NCI-H1930 (cell line): ENCODE measurements at places on chromosomes 1 and 21.

DNA sequence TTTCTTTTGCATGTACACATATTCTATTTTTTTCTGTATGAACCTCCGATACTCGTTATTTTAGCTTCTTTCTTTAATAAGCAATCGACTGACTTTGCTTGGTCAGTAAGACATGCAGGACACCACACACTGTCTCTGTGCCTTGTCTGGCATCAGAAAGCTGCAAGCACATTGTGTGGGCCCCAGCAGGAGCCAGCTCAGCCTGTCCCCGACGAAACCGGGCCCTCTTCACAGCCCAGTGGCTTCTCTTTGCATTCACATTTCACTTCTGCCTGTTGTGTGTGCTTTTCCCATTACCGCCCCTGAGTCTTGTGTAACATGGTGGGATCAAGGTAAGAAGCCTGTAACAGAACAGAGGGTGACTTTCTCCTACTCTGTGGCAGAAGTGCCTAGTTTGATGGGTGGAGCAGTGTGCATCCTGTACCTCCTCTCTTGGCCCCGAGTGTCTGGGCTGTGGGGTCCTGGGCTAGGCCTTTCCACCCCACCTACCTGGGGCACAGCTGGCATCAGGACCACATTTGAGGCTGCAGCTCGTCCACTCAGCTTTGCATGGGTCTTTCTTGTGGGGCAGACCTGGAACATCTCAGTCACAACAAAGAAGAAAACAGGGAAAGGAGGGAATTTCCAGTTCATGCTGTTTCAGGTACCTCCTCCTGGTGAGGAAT is 118.9 kb upstream of the COL6A1 start:
- no peak for DNase-seq

GRCh38 chr1:94599095-94599813 is 57.7 kb upstream of the F3 start:
- DNase-seq = no peak

- DNase-seq = no peak
Observed at GRCh38 chr1:115283681-115284146, 54.3 kb downstream of the NGF start.

GRCh38 chr1:183838221-183838620 is 33.3 kb downstream of the RGL1 start:
- DNase-seq = no peak

DNA sequence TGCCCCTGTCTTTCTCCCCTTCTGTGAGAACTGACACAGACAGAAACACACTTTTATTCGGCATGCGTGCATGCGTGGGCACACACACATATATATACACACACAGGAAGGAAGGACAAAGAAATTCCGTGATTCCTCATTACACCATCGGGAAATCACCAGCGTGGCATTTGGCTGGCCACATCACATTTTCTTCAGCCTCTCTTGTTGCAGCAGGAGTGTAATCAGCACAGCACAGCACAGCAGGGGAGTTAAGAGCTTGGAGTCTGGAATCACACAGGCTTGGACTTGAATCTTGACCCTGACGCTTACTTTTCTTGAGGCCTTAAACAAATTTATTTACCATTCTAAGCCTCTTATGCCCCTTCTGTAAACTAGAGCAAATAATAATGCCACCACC is 45.3 kb upstream of the EPHA8 start:
- DNase-seq = no peak

GRCh38 chr21:40383951-40384350 is 463.0 kb downstream of the DSCAM start:
- DNase-seq = no peak

DNA sequence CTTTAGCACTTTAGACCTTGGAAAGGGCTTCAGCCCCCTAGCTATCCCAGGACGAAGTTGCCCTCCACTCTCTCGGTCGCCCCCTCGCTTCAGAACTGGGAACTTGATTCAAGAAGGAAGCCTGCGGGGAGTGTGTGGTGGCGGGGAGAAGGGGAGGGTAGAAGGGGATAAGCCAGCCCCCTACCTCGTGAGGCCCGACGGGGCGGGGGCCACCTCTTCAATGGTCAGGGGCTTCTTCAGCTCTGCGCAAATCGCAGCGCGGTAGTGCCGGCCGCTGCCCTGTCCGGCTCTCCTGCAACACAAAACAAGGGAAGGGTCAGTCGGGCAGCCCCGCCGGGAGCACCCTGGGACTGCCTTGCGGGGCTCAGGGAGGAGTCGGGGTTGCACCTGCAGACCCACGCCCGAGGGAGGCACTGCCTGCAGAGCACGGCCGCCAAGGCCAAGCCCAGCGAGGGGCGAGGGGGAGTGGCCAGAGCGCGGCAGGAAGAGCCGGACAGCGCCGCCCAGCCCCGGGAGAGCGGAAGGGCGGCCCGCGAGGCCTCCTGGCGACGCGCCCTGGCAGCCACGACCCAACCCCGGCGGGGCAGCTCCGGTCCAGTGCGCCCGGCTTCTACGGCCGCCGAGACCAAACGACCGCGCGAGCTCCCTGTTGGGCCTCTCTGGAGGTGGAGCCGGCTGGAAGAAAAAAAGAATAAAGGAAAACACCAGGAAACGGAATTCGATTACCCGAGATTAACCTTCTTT is 56.2 kb upstream of the RASAL2 start:
- no peak for DNase-seq

GRCh38 chr1:166808952-166809351 is 30.3 kb upstream of the POGK start:
- no peak for DNase-seq

GRCh38 chr21:39467746-39468145 is 16.0 kb downstream of the SH3BGR start:
- no peak for DNase-seq

DNA sequence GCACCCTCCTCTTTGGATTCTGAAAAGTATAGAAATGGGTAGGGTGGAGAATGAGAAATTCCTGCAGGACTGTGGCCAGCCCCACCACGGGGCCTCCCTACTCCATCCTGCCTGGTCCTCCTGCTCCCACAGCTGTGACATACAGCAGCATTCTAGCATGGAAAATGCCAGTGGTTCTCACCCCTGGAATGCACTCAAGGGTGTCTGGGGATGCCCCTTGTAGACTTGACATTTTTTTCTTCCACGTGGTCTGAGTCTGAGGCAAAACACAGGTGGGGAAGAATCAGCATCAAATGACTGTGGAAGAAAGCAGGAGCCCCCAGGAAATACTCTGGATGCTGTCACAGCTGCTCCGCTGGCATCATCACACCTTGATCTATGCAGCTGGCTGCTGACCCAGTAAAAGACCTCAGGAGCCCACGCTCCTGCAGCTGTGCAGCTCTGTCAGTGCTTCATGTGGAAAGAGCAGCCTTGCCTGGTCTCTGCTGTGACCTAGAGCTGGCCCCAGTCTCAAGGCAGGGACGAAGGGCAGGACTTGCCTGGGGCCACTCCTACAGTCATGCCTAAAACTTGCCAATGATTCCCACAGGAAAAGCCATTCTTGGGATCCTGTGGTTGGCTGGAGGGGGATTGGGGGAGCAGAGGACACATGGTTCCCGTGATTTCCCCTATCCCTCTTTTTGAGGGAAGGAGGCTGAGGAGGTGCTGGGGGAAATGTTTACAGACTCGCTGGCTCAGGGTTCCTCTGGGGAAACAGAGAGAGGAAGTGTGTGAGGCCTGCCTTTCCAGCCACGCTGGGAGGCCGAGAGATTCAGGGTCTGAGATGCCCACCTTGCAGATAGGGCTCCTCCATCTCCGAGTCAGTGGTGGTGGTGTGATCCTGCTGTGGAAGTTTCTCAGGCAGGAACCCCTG is 10.8 kb upstream of the A3GALT2 start:
- no peak for DNase-seq

GRCh38 chr21:30240661-30241060 is 24.8 kb upstream of the CLDN8 start:
- no peak for DNase-seq

GRCh38 chr21:27519361-27519760 is 552.5 kb upstream of the ADAMTS5 start:
- no peak for DNase-seq

DNA sequence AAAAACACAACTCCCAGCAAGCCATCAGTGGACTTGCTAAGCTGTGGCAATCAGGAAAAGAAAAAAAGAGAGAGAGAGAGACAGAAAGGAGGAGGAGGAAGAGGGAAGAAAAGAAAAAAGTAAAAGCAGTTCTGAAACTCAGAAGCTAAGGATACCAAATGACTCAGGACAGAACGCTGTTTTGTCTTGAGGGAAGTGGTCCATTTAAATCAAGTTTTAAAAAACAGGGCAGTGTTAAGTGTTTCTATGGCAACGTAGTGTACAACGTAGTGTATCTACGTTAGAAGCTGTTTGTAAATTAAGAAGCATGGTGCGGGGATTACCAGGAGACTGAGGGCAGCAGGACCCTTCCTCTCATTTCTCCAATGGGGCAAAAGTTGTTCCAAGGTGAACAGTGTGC is 5.8 kb downstream of the ADORA3 start:
- no peak for DNase-seq

DNA sequence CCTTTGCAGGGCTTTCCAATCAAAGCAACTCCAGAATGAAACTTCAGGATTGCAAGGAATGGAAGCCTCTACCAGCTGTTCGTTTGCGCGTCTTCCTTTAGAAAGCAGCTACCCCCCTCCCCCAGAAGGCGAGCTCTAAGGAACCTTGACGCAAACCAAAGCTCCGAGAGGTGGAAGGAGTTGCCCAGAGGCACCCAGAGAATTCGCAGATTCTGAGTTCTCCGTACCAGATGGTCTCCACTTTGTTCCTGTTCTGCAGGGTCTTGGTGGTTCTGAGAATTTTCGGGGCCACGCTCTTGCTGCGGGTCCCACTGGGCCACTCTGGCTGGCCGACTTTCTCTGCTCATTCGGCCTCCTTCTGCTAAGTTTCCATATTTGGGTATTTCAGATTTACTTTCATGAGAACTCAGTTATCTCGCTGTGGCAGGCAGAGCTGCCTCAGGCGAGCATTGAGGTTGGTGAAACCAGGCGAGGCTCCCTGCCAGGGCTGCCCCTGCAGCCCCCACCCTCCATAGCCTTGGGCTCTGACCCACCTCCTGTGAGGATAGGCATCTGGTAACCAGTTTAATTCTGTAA is 801 bp downstream of the TRAF5 start:
- no peak for DNase-seq
